ENCODE measurements at places on chromosomes 1 and 21.
A peak's percentile ranks its signal among the peaks of the same experiment; 100 is the strongest.

- no peak for DNase-seq
Observed at GRCh38 chr1:17356387-17357026, 15.5 kb upstream of the PADI6 start.

DNA sequence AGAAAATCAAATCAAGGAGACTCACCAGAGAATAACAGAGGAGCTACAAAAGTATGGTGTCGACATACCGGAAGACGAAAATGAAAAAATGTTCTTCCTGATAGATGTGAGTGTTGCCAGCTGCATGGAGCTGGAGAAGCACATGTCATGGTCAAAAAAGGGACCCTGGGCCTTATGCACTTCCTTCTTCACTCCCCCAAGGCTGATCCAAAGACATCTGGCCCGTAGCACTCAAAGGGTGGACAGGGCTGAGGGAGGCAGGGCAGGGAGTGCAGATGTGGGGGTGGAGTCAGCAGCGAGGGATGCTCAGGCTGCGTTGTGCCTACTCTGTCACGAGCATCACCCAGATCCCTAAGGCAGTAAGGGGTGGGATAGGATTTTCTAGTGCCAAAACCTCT, 19.4 kb downstream of the MX1 start:
- no peak for DNase-seq

- DNase-seq = no peak
Observed at GRCh38 chr1:88224906-88225305, 459.2 kb upstream of the PKN2 start.

DNA sequence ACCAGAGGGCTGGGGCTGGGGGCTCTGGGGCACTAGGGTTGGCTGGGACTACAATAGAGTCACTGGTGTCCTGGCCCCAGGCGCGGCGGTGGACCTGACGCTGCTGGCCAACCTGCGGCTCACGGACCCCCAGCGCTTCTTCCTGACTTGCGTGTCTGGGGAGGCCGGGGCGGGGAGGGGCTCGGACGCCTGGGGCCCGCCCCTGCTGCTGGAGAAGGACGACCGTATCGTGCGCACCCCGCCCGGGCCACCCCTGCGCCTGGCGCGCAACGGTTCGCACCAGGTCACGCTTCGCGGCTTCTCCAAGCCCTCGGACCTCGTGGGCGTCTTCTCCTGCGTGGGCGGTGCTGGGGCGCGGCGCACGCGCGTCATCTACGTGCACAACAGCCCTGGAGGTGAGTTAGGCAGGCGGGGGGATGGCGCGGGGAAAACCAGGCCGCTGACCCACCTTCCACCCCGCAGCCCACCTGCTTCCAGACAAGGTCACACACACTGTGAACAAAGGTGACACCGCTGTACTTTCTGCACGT, 4.1 kb downstream of the TIE1 start:
- peak; percentile 44 for DNase-seq

GRCh38 chr1:243926803-243927245, 76.8 kb upstream of the AKT3 start:
- no peak for DNase-seq

Data from lower lobe of right lung (tissue), 2 donors.